ENCODE measurements at places on chromosomes 4 and X. TPM values are rescaled to one million over a fixed set of nuclear protein-coding genes. Genes with fewer than 3 reads are reported as not detected.

DNA sequence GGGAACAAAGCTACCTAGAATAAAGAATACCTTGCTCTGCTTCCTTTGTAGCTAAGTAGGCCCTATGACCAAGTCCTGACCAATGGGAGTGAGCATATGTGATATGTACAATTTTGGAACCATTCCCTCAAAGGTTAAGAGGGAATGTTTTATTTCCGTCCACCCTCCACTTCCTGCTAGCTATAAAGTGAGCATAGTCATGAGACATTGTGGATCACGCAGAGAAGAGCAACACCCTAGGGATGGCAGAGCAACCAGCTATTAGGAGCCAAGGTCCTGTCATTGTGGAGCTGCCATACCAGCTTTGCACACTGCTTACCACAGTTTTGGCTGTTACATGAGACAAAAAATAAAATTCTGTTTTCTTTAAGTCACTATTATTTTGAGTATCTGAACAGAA lies 45.8 kb upstream of the RNF128 start:
- DNase-seq: no peak

DNA sequence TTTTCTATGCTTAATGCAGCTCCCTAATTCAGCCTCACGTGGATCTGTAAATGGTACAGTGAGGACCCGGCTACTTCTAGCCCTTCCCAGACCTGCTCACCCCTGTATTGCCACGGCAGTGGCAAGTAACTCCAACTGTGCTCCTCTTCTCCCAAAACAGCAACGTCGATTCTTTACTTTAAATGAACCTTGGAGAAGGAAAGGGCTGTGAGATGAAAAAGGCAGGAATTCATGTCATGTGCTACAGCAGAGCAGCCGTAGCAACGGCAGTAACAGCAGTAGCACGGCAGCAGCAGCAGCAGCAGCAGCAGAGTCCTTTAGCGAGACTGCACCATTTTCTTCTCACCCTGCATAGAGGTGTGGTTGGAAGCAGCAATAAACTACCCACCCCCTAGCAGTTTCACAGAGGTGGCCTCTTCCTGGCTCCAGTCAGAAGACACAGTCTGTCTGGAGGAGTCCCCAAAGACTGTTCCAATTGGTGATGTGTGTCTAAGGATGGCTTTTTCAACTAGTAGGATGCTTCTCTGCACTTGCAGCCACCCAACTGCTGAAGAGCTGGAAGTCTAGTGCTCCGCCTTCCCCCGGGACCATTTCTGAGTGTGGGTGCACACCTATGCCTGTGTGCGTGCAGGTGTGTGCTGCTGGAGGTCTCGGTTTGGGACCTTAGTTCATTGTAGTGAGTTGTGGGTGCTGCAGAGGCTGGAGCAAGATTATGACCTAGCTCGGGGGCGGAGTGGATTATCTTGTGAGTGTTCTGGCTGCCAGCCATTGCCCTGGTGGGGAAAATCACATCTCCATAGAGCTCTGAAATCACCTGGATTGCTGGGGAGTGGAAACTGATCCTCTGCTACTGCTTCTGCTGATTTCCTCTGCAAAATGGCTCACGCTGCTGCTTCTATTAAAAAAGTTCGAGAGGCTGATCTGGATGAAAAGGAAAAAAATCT lies 67.2 kb downstream of the ANK2 start:
- DNase-seq: no peak

DNA sequence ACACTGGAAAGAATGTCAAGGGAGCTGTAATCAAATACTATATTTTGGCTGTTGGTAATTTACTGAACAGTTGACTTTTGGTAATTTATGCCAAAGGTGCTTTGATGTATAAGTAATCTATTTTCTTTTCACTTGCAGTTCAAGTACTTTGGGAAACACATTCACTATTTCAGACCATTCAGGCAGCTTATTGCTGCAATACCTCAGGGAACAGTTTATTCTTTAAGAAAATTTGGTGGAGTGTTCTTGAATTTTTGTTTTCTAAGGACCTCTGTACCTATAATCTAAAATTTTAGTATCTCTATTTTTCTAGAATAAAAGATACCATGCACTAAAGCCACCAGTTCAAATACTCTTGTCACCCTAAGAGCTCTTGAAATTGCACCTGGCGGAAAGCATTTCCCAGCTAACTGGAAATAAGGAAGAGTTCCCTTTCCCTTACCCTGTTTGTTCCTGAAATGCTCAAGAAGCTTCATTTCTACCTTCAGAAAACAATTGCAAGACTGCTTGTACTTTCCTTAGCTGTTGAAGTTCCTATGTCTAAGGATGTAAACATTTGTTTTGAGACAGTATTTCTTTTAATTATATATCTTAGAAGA lies 633.5 kb upstream of the FAT1 start:
- DNase-seq: no peak

DNA sequence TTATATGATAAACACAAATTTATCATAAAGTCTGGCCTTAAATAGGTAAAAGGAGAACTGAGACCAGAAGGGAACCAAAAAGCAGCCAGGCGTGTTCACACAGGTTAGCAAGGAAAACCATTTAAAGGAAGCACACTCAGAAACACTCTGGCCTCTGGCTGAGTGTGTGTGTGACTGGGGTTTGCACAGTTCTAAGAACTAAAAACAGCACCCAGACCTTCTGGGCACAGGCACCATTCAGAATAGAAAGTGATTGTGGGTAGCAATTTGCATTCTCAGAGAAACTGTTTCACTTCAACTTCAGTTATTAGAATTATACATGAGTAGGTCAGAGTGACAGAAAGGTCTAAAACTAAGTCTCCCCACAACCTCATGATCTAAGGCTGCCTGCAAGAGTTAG lies 10.0 kb downstream of the GPR82 start:
- no peak for DNase-seq

DNA sequence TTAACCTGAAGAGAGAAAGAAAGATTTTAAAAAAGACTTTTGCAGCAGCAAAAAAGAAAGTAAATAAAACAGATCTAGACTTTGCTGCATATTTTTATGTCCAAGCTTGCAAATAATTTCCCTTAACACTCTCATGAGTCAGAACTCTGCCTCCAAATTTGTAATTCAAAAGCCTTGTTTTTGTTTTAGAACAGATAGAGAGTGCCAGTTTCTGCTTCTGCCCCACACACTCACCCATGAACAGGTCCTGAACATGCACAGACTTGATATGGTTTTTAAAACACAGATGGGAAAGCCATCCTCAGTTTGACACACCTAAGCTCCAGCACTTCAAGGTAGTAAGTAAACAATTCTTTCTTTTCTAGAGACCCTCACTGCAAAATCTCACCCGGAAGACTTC lies 39.7 kb upstream of the VCX3B start:
- no peak for DNase-seq

GRCh38 chrX:21730026-21730425 lies 27.9 kb downstream of the SMPX start:
- DNase-seq: no peak

DNA sequence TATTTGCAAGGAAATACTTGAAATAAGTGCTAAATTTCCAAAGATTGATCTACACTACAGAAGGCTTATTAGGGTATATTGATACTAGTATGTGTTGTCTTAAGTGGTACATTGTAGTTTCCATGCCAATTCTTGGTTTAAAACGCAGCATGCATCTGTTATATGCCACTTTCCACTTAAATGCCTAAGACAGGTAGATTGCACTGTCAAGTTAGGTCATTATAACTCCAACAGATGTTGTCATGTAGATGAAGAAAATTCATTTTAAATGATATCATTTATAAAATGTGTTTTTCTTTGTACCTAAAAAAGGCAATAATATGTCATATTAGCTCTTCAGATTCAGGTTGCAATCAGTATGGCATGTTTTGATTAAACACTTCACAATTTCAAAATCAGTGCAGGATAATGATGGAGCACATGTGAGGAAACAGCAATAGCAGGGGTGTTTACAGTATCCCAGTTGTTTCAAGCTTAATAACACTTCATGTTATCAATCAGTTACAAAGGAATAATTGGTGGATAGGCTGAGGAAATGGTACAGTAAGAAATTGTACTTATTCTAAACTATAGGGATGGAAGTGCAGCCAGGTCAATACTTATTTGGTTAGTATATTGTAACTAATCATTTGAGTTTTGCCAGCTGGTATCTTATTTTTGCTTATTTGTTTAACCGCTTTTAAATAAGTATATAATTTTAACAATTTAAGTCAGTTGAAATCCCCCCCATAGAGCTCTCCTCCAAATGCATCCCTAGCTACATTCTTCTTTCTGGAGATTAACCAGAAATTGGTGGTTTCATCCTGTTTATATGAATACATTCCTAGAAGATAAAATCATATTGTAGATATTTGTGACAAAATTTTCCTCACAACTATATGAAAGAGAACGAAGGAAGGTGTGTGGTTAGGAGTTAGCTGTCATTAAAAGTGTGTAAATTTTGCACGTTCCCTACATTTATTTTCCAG lies 454.4 kb upstream of the ATOH1 start:
- DNase-seq: peak; percentile 15

DNA sequence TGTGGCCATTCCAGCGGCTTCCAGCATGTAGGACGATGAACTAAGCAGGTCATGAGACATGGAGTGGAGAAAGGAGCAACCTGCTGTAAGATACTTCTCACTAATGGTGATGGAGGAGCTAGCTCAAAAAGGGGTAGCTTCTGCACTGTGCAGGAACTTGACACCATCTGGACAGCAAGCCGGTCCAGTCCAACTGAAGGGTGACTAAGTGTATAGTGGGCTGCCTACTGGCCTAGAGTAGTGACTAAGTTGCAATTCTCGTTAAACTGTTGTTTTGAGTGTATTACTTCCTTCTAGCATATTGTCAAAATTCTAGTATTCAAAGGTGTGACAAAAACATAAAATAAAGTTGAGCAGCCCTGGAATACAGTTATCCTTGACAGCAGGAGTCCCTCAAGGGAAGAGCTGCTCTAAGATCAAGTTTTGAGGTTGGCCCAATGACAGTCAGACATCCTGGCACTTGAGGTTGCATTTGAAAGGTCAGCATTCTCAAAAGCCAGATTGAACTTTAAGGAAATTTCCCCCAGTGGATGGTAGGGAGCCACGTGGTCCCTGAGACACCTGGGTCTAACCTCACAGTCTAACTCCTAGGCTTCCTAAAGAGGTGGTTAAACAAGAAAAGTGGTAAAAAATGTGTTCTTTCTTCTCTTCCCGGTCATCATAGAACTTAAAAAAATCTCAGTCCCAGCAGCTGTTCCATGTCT lies 8.0 kb downstream of the CETN2 start:
- DNase-seq: peak; percentile 52

DNA sequence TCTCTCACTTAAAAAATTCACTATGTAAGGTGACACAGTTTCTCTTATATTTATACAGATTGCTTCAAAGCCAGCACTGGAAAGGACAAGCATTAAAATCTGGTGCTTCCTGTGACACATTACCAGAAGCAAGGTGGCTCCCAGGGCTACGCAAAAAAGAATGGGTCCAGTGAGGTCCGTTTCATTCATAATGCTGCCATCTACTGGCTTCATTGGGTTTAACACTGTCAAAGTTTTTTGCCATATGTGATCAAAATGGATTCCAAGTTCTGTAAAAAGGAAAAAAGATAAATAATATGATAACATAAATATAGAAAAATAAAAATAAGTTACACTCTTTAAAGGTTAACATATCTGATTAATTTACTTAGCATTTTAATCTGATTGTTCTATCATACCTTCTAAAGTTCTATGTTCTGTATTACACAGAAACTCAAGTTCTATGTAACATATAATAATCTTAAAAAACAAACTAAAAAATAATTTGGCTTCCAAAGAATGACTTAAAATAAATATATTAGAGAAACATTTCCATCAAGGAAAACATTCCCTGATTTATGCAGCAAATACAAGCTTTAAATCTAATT lies 22.1 kb downstream of the YIPF7 start:
- DNase-seq: peak; percentile 43

ZCCHC18 gene
- 1.7 TPM for total RNA-seq

EGF gene
- 4.9 TPM for total RNA-seq

TLR10 gene
- total RNA-seq: not detected

ADGRG4 gene
- 0.02 TPM for total RNA-seq

ARMCX6 gene
- 71.8 TPM for total RNA-seq

GRIA3 gene
- total RNA-seq: 4.7 TPM

DCHS2 gene
- not detected for total RNA-seq

HTN3 gene
- not detected for total RNA-seq

GPR82 gene
- not detected for total RNA-seq

GLOD5 gene
- not detected for total RNA-seq

YIPF7 gene
- total RNA-seq: not detected

AKAP14 gene
- not detected for total RNA-seq

STARD8 gene
- total RNA-seq: 9.5 TPM

PDLIM3 gene
- 7.4 TPM for total RNA-seq

UGT8 gene
- total RNA-seq: 0.39 TPM

MRPL1 gene
- 23.0 TPM for total RNA-seq
